Activated naive CD4-positive, alpha-beta T cell (primary cell): ENCODE measurements at places on chromosomes 2 and 18.

GRCh38 chr2:69181806-69182427, 168.9 kb downstream of the ANTXR1 start:
- no peak for DNase-seq

DNA sequence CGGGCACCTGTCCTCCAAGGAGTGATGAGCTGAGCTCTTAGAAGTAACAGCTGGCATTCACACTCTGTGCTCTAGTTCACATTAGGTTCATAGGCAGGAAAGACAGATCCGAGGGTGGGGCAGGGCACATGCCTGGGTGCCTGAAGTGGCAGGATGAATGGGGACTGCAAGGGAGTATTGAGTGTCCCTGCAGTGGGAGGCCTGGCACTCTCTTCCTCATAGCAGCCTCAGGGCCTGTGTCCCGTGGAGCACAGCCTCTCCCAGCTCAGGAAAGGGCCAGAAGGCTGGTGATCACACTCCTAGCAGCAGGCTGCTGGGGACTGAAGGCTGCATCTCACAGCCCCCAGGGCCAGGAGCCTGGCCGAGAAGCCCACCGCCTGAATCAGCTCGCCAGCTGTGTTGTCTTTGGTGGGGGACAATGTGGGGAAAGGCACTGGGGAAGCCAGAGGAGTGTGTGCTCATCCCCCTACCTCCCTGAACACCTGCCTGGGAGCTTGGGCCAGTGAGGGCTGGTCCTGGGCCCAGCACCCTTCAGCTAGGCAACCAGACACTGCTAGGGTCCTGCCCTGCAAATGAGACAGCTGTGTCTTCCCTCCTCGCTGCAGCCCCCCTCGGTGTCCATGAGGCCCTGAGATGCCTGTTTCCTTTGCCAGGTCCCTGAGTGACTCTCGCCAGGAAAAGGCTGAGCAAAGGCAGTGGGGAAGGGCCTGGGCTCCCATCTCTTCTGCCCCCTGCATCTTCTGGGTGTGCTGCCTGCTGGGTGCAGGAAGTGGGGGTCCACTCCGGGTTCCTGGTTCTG, 48.2 kb upstream of the HS6ST1 start:
- no peak for DNase-seq

DNA sequence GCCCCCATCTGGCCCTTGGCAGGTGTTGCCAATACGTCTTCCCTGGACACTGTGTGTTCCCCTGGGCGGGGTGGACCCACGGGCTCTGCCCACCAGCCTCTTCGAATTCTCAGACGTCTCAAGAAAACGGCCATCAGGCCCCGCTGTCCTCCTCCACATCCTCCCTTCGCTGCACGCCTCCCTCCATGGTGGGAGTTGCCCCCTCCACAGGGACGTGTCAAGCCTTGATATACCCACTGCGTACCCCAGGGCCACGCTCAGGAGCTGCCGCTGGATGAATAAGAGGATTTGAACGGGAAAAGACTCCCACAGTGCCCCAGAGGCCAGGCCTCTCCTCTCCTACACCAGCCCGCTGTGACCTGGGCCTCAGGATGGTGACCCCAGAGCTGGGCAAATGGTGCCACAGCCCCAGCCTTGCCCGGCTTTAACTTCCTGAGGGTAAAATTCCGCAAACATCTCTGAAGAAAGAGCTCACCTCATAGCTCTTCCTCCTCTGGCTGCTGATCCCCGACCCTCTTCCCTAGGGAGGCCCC, 399.3 kb upstream of the MYT1L start:
- DNase-seq = no peak

DNA sequence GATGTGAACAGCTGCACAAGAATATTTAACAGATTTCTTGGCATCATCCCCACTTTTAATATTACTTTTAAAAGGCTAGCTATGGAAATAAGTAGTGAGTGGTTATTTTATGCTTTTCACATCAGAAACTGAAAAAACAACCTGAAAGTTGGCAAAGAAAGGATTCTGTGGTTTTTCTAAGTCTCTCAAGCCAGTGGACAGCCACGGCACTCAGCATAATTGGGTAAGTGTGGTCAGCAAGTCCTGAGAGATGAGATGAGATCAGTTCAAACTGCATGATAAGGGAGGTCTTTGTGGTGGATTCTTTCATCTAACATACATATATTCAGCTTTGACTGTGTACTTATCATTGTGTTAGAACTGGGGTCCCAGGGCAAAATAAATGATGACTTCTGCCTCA, 105.2 kb downstream of the LYPD6B start:
- no peak for DNase-seq

DNA sequence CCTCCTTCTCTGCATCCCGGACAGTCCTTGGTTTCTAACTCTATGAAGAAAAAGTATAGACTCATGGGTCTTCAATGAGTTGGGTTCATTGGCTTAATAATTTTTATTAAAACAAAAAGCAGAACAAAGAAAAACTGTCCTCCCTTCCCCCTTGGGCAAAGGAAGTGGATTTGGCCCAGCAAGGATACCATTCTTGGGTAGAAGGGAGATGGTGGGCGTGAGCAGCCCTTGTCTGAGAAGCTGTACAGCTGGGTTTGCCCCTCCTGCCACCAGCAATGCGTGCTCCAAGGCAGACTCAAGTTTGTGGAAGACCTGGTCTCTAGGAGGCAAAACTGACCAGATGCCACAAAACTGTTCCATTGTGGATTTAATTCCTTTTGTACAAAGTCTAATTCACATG, 12.7 kb downstream of the PCARE start:
- DNase-seq = no peak

- no peak for DNase-seq
Measured at GRCh38 chr2:9002313-9002636, 1.2 kb downstream of the MBOAT2 start.

- DNase-seq = no peak
Measured at GRCh38 chr2:98445177-98445682, 572 bp downstream of the INPP4A start.

GRCh38 chr2:63643486-63643885, 54.7 kb downstream of the MDH1 start:
- no peak for DNase-seq

GRCh38 chr2:105487142-105488069, 88.6 kb upstream of the FHL2 start:
- DNase-seq = no peak

- DNase-seq = no peak
Measured at GRCh38 chr2:133652398-133652797, 84.1 kb upstream of the NCKAP5 start.

GRCh38 chr2:169005080-169005598, 26.0 kb downstream of the ABCB11 start:
- DNase-seq = no peak

DNA sequence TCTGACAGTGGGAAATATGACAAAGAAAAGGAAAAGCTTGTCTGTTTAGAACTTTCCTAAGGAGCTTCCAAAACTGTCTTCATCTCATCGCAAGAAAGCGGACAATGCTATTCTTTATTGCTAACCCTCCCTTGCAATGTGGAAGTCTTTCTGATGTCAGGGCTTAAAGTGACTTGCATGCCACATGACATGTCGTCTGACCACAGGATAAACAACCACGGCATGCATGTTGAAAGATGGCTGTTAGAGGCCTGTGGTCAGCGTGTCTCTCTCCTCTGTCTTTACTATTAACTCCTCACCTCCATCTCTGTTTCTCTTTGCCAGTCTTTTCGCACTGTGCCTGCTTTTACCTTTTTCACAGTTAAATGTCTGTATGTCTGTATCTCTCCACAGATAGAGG, 389.8 kb downstream of the LNPK start:
- DNase-seq = no peak

DNA sequence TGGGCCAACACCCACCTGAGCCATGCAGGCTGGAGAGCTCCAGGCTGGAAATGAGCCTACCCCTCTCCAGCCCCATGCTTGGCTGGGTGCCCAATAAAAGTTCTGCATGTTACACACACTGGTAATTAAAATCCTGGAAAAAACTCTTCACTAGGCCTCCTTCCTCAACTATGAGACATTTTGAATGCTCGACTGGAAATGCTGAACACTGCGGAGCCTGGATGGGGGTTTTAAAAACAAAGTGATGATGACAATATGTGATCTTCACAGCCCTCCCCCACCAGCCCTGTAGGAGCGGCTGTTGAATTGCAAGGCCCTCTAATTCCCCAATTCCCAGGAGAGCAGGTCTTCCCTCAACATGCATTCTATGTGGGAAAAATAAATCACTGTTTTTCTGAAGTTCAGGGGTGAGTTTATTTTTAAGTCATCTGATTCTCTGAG, 179.2 kb downstream of the TTC32 start:
- DNase-seq = no peak

DNA sequence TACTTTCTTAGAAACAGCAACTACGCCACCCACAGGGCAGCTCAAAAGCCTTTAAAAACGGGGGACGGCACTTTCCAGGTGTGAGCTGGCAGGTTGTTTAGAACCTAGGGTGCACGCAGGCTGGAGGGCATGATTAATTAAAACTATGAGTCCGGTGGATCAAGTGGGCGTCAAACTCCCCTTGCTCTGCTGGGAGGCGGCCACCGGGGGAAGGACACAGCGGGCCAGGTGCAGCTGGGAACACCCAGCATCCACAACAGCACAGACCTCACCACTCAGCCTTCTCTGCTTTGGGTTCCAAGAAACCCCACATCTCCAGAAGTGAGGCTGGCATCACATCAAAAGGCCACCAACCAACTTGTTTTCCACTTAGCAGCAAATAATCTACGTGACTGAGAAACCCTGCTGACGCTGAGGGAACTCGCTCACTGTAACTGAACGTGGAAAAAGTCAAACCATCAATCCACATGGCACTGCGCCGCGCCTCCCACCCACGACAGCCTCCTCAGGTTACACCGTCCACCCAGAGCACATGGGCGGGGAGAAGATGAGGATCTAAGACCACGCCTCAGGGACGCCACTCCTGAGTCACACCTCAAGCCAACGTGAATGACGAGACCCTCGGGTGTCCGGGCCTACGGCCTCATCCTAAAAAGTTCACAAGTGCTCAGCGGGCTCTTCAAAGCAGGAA, 118.2 kb downstream of the ZNF516 start:
- DNase-seq = no peak

DNA sequence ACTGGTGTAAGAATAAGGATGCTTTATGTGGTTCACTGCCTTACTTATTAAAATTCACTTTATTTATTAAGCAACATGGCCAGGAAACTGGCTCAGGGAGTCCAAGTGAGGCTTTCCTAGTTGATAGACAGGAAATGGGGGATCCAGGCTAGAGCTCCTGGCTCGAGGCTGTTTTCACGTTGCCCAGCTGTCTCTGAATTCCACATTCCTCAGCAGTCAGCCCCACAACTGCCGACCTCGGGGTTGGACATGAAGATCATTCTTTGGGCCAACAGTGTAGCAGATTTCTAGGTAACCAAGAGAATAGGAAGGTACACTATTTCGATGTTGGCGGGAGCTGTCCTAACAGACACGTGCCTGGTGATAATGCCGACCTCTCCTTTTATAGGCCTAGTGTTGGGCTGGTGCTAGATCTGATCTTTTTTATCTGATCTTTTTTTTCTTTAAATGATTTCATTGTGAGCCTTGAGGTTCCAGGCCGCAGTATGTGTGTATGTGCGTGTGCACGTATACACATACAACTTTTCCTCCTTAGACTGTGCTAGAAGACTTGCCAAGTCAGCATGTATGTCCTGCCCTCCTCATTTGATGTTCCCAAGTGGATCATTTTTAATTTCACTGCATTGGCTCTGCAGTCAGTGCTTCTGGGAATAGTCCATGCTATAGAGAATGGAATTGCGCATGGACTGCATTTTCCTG, 103.5 kb downstream of the CABLES1 start:
- no peak for DNase-seq

GRCh38 chr2:10094271-10094814, 14.1 kb upstream of the CYS1 start:
- DNase-seq = no peak

GRCh38 chr2:147515213-147515612, 329.6 kb upstream of the ACVR2A start:
- DNase-seq = no peak

- DNase-seq = no peak
Measured at GRCh38 chr2:216555274-216555673, 56.6 kb downstream of the RPL37A start.

GRCh38 chr2:126874961-126875360, 23.7 kb upstream of the TEX51 start:
- no peak for DNase-seq

DNA sequence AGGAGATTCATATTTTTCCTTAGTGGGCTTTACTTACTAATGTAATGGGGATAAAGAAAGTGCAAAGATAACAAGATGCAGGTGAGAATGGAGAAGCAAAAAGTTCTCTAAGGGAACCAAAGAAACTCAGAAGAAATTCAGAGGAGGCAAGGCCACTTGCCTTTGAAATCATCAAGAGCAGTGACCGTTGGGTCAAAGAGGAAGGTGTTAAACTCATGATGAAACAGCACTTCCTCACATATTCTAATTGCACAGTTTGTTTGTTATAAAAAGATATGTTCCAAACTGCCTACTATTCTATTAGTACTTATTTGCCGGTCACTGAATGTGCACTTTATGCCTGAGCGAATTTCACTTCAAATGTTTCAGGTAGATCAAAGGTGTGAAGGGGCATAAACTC, 975.1 kb downstream of the BCL11A start:
- no peak for DNase-seq

GRCh38 chr2:43542285-43542933, 53.4 kb downstream of the THADA start:
- DNase-seq = no peak
